ENCODE measurements at places on chromosomes 12 and 14.

GRCh38 chr14:73368616-73369015 lies 89.7 kb downstream of the NUMB start:
- DNase-seq = no peak

GRCh38 chr14:19775587-19775986 lies 2.3 kb downstream of the OR4M1 start:
- DNase-seq = no peak

DNA sequence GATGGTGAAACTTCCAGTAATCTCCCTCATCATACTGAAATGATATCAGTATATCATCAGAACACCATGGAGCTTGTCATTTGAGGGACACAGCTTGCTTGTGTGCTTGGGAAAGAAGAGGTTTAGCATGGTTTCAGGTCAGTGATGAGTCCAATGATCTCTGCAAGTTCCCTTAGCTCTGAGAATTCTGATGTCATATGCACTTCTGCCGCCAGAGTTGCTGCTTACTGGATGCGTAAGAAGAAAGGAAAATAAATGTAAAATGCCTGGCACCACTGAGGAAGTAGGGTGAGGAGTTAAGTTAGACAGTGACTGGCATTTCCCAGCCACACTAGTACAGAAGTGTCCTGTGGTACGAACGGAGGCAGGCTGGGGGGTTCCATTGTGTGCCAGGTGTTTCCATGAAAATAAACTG lies 22.6 kb downstream of the PRKCH start:
- DNase-seq = no peak

DNA sequence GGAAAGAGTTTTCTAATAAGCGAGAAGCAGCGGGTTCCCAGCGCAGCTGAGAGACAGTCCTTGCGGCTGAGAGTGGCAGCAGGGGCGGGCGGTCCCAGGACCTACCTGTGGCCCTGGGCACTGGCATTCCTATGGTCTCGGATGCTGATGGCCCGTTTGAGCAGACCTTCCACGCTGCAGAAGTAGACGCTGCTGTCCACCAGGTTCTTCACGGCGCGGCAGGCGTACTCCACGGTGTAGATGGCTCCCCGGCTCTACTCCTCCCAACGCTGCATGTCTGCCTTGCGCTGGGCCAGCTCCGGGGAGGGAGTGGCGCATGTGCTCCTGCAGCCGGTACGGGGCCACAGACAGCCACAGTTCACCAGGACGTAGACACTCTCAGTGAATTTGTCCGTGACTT lies 21.8 kb upstream of the PLEKHA5 start:
- DNase-seq = no peak

- no peak for DNase-seq
Measured at GRCh38 chr12:97363693-97364092, 98.9 kb upstream of the RMST start.

DNA sequence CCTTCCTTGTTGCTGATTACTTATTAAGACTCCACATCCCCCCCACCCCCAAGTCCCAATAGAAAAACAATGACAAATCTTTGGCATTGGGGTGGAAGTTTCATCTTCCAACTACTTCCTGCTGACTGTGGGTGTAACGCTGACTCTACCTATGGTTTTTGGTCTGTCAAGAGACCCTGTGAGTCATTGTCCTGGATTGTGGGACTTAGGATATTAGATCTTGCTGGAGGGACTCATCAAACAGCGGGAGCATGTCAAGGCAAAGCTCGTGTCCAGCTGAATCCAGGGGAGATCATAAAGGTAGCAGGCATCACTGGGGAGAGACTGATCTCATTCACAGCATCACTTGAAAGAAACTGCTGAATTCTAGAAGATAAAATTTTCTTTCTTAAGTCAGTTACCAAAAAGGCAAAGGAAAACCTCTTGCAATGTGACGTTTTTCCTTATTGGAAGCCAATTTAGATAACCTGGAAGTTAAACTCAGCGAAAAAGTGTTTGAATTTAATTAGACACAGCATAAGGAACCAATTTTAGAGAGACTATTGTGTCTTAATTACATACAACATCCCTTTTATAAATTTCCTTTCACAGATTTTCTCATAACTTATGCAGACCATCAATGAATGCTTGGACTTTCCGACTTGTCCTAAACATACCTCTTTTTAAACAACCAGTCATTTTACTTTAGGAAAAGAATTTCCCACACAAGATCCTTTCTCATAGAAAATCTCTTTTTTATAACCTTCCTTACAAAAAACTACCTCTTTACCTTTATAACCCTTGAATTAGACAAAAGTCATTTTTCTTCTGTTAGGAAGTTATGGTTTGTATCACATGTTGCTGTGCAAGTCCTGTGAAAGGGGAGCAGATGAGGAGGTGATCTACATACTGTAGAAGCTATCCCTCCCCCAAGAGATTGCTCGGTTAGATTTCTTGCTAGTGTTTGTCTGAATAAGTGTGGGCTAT lies 94.6 kb upstream of the SCAF11 start:
- no peak for DNase-seq

- DNase-seq = no peak
Measured at GRCh38 chr12:52232203-52232673, 805 bp upstream of the KRT7 start.

GRCh38 chr14:53786045-53786444 lies 170.6 kb downstream of the BMP4 start:
- DNase-seq = no peak

Data from CMK (cell line).